Stimulated activated CD8-positive, alpha-beta memory T cell treated with anti-CD3 and anti-CD28 coated beads, Interleukin-7, amount 100 ng/mL, for 24 hours (primary cell): ENCODE measurements at places on chromosomes 1 and 21.

GRCh38 chr1:67004176-67004575 is 49.8 kb downstream of the SLC35D1 start:
- DNase-seq: no peak

- DNase-seq: no peak
Measured at GRCh38 chr1:54995835-54996234, 2.9 kb upstream of the BSND start.

- DNase-seq: no peak
Measured at GRCh38 chr1:24874056-24874455, 56.0 kb downstream of the RUNX3 start.

- no peak for DNase-seq
Measured at GRCh38 chr1:179314928-179315327, 21.3 kb downstream of the SOAT1 start.

GRCh38 chr1:68322837-68323687 is 90.7 kb upstream of the WLS start:
- no peak for DNase-seq

GRCh38 chr1:248710305-248710900 is 7.8 kb upstream of the OR14I1 start:
- no peak for DNase-seq

GRCh38 chr21:22582026-22582425 is 1583.8 kb downstream of the NCAM2 start:
- DNase-seq: no peak

DNA sequence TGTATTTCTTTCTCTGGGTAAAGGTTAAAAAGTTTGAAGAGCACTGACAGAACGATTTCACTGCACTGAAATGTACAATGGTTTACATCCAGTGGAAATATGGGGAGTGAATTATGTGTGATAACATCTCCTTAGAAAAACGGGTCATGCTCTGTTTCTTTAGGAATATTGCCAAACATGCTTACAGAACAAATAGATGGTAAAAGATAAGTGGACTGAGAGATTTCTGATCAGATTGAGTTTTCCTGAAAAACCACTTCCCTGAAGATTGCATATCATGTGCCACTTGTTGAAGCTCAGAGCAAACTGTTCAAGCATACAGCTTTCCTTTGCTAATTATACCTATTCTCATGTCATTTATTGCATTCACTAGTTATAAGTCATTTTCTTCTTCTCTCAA is 29.9 kb upstream of the DISP1 start:
- DNase-seq: no peak

- DNase-seq: no peak
Measured at GRCh38 chr1:167512046-167512654, 6.2 kb downstream of the CD247 start.

GRCh38 chr1:210624722-210625121 is 296.0 kb downstream of the HHAT start:
- DNase-seq: no peak

- DNase-seq: no peak
Measured at GRCh38 chr21:25029580-25029979, 577.7 kb downstream of the MRPL39 start.

GRCh38 chr1:171313319-171313834 is 606 bp upstream of the FMO4 start:
- no peak for DNase-seq

- DNase-seq: no peak
Measured at GRCh38 chr1:72283022-72283306, 625 bp upstream of the NEGR1 start.

DNA sequence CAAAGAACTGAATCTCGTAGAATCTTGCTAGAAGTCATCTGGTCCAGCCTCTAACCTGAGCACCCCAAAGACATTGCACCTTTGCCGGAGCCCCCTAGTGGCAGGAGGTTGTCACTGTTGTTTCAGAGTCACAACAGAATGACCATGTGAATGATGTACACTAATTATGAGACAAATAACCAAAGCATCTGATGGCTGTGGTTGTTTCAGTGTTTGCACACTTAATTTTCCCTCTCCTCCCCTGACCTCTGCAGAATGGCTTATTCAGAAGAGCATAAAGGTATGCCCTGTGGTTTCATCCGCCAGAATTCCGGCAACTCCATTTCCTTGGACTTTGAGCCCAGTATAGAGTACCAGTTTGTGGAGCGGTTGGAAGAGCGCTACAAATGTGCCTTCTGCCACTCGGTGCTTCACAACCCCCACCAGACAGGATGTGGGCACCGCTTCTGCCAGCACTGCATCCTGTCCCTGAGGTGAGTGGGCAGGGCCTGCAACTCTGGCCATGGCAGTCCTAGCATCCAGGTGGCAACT is 26.4 kb downstream of the TRAF5 start:
- DNase-seq: peak; percentile 38

DNA sequence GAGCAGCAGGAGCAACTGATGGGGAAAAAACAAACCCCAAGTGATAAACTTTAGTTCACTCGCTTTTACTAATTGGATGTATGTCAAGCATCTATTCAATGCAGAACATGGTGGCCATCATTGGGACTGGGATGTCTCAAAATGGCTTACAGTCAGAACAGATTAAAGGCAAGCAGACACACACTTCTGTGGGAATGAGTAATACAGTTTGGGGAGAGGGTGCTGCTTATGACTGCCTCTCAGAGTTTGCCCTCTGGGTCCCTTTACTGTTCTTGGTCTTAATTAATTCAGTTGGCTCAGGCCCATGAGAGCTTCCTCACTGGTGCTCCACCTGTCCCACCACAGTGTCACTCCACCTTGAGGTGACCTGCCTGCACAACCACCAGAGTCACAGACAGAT is 119.5 kb downstream of the TBX19 start:
- DNase-seq: no peak

- no peak for DNase-seq
Measured at GRCh38 chr1:29993950-29994349, 729.4 kb downstream of the MATN1 start.

DNA sequence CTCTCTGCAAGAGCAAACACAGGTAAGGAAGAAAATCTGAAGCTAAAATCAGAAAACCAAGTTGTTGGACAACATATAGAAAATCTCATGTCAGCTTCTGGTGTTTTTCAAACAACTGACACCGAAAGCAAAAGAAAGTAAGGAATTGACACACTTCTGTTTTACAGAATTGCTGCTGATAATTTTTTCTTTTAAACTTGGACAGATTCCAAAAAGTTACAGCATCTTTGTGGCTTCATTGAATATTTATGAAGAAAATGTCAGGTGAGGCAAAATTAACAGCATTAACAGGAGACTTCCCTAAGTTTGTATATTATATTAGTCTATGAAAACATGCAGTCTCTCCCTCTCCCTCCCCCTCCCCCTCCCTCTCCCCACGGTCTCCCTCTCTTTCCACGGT is 14.9 kb upstream of the CTSS start:
- DNase-seq: no peak
